Kidney (tissue), 22 donors: ENCODE measurements at places on chromosomes 1 and 21. TPM values are rescaled to one million over a fixed set of nuclear protein-coding genes. Genes with fewer than 3 reads are reported as not detected.
A peak's percentile ranks its signal among the peaks of the same experiment; 100 is the strongest.

DNA sequence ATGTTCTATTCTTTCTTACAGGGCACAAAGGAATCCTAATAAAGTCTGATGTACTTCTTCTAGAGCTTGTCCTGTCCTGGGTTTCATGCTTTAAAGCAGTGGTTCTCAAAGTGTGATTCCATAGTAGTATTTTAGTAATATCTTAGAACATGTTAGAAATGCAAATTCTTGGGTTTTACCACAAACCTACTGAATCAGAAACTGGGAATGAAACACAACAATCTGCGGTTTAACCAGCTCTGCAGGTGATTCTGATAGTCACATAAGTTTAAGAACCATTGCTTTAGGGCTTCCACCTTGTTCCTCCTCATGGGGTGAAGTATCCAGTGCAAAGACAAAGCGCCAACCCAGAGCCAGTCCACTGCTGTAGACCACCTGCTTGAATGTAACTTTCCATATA lies 41.1 kb downstream of the NGF start:
- no peak for DNase-seq

DNA sequence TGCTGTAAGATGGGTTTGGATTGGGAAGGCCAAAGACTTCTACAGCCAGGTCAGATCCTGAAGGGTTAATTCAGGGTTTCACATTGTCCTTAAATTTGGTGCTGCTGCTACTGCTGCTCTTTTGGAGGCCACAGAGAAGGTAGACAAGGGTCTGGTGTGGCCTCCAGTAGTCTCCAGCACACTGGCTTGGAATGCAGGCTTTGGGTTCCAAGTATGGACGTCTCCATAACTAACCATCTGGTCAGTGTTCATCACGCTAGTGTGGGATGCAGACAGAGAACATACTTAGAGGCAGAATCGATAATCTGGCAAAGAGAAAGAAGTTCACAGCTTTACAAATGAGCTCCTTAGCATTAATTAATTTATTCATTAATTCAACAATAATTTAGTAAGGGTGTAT lies 154.1 kb downstream of the ZBTB18 start:
- DNase-seq = no peak

DNA sequence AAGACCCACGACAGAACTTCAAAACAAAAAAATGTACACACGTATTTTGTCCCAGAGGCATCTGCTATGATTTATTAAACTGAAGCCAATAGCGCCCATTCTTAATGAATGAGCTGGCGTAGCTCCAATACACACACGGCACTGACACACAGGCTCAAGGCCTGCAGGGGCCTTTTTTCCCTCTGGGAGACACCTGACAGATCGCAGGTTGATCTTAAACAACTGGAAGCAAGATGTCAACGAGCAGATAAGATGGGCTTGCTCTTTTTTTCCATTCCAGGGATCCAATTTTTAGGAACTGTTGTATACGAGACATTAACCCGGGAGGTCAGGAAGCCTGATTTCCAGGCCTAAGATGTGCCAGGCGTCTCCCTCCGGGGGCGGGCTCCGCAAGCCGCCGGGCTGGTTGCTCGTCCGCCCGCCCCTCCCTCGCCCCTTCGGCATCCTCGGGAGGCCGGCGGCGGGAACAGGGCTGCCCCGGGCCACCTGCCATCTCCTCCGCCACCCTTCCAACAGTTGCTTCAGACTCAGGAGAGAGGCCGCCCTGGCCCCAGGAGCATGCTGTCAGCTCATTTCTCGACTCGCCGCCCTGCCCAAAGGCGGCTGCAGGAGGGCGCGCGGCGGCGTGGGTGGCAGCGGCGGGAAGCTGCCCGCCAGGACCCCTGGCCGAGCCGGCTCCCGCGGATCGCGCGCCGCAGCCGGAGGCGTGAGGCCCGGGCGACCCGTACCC lies 735 bp downstream of the TTC13 start:
- peak; percentile 53 for DNase-seq

GRCh38 chr1:54234284-54234683 lies 34.3 kb downstream of the MRPL37 start:
- no peak for DNase-seq

GRCh38 chr1:150535511-150536287 lies 13.5 kb upstream of the ADAMTSL4 start:
- DNase-seq = no peak

- DNase-seq = no peak
These were observed 58.4 kb downstream of the S1PR1 start for GRCh38 chr1:101295209-101295608.

- no peak for DNase-seq
These were observed 66.5 kb upstream of the RCC1 start for GRCh38 chr1:28439320-28439719.

DNA sequence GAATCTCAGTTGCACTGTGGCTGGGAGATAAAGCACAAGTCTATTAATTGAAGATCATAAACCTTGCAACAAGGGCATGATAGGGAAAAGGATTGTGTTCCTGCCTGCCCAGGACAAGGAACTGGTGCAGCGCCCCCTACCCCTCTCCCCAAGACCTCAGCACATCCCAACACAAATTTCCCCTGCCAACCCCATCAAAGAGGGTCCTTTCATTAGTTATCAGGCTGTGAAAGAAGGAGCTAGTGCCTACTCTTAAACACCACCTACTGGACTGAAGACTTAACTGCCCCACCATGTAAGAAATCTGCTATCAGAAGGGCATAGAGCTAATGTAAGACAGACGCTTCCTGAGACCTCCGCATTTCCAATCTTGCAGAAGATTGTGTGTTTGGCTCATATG lies 372.6 kb downstream of the AGBL4 start:
- no peak for DNase-seq

DNA sequence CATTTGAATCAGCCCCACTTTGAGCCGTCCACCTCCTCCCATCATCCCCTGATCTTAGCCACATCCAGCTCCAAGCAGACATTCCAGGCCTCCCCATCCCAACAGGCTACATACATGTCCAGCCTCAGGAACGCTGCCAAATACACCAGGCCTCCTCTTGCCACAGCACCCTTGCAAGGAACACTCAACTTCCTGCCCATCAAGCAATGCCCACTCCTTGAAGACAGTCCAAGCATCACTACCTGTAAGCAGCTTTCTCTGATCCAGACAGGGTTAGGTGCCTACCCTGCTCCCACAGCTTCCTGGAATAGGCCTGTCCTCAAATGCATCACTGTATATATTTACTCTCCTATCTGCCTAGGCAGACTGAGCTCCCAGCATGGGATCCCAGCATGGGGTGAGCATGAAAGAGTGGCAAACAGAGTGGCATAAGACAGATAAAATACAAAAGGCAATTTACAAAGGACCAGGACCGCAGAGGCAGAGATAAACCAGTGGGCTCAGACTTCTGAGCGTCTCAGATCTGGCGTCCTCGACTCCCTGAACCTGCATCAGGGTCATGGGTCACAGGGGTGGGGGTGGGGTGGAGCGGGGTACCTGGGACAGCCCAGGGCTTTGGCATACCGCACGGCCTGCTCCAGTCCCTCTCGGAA lies 816 bp downstream of the HYI start:
- no peak for DNase-seq

- DNase-seq = no peak
These were observed 33.5 kb downstream of the GPA33 start for GRCh38 chr1:167056529-167057231.

DNA sequence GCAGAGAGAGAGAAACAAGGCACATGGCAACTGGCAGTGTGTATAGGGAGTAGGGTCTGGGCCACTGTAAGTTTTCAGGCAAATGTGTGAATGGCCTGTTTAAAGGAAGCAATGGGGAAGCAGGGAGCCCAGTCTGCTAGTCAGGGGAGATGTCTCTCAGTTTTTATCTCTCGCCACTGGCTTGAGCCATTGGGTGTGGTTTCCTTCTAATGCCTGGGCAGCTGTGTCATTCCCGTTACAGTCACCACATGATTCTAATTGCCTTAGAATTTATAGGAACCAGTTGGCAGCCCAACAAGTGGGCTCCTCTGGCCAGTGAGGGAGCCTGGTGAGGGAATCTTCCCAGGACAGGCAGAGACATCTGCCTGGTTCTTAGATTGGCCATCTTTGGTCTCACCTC lies 182.4 kb downstream of the DISC1 start:
- DNase-seq = no peak

DNA sequence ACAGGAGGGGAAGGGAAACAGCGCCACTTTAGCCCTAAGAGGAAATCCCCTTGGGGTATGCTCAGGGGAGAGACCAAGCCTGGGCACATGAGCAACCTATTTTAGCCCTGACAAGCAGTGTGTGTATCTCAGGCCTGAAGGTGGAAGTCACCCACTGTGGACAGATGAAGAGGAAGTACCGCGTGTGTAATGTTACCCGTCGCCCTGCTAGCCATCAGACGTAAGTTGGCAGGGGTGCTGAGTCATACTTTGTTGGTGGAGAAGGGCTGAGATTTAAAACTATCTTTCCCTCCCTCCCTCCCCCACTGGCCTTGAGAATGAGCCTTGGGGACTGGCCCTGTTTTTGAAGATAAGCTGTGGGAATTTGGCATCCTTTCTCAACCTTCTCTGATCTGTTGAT lies 11.2 kb downstream of the AGO1 start:
- DNase-seq = no peak

DNA sequence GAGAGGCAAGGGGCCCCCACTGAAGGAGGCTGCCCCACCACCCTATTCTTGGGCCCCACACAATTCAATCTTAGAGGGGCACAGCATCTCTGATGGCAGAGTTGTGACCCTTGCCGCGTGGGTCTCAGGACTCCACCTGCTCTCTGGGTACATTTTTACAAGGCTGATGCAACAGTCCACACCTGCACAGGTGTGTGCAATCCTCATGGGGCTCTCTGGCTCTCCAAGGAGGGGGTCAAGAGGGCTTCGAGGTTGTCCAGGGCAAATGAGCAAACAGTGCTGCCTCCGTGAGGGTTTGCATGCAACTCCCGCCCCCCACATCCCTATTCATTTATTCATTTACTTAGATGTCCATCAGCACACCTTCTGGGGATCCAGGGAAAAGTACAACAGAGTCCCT lies 81.6 kb upstream of the IFFO2 start:
- DNase-seq = no peak

GRCh38 chr1:212060632-212061472 lies 25.3 kb downstream of the DTL start:
- no peak for DNase-seq

- no peak for DNase-seq
These were observed 17.7 kb downstream of the FCRL3 start for GRCh38 chr1:157682710-157683437.

DNA sequence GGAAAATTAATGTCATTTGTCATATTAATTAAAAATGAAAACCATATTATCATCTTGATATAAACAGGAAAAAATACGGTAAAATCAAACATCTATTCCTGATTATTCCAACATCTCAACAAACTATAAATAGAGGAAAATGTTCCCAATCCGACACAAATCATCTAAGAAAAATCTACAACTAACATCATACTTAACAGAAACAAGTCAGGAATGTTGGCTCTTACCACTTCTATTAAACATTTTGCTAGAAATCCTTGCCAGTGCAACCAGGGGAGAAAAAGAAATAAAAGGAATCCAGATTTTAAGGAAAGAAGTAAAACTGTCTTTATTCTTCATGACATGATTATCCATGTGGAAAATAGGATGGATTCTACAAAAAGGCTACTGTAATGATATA lies 77.0 kb upstream of the IRF2BP2 start:
- DNase-seq = no peak

Gene EFNA1
- polyA plus RNA-seq = 61.1 TPM

Gene KIAA0040
- polyA plus RNA-seq = 20.0 TPM

Gene CFHR4
- not detected for polyA plus RNA-seq

Gene LCE1D
- not detected for polyA plus RNA-seq

Gene LYSMD1
- 9.1 TPM for polyA plus RNA-seq

Gene ERICH3
- not detected for polyA plus RNA-seq

Gene KRTAP7-1
- polyA plus RNA-seq = not detected

Gene CCDC27
- polyA plus RNA-seq = not detected

Gene MAP1LC3C
- polyA plus RNA-seq = not detected
